ENCODE measurements at places on chromosomes 6 and 20.

- DNase-seq, result no peak
Observed at GRCh38 chr6:55696501-55696900, 117.5 kb upstream of the HMGCLL1 start.

GRCh38 chr6:22925920-22926789 is 356.8 kb downstream of the HDGFL1 start:
- no peak for DNase-seq

GRCh38 chr20:42652266-42652665 is 537.4 kb downstream of the PTPRT start:
- DNase-seq, result no peak

GRCh38 chr6:170374571-170375444 is 68.2 kb downstream of the FAM120B start:
- no peak for DNase-seq

DNA sequence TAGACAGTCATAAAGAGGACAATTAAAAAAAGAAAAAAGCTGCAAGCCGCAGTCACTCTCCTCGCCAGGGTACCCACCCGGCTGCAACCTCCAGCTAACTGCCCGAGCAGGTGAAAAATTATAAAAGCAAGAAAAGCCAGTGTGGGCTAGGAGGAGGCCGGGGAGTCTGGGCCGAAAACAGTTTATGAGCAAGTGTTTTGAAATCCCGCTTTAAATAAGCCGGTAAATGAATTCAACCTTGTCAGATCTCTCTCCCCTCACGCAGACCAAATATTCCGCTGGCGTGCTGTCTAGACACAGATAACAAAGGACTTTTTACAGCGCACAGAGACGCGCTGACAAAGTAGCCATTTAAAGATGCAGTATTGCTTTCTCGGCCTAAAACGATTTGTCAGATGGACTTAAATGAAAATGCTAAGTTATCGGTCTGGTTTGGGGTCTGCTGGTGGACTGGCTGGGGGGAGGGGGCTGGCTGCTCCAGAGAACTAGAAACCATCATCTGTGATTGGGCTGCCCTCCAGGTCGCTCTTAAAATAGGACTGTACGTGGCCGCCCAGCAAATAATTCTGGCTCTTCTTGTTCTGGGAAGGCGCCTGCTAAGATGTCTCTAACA is 24.6 kb downstream of the PMEPA1 start:
- no peak for DNase-seq

- no peak for DNase-seq
Observed at GRCh38 chr6:14059791-14060436, 57.7 kb upstream of the CD83 start.

DNA sequence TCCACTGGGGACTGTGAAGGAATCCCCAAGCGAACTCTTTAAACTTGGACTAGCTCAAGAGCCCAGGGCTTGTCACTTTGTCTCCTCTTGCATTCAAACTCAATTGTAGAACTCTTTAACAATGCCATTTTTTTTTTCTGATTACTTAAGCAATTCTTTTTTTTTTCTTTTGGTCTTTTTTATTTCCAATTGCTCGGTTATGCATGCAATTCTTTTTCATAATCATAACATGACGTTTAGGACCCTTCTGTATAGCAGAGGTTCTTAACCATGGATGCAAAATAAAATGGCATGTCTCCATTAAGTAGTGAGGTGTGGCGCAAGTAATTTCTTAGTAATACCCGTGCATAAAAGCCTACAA is 466 bp upstream of the BFSP1 start:
- DNase-seq, result no peak

GRCh38 chr6:106466211-106466610 is 105.7 kb downstream of the CRYBG1 start:
- no peak for DNase-seq

GRCh38 chr6:105832313-105832761 is 253.8 kb upstream of the PRDM1 start:
- no peak for DNase-seq

GRCh38 chr6:11251553-11252360 is 19.3 kb upstream of the NEDD9 start:
- no peak for DNase-seq

DNA sequence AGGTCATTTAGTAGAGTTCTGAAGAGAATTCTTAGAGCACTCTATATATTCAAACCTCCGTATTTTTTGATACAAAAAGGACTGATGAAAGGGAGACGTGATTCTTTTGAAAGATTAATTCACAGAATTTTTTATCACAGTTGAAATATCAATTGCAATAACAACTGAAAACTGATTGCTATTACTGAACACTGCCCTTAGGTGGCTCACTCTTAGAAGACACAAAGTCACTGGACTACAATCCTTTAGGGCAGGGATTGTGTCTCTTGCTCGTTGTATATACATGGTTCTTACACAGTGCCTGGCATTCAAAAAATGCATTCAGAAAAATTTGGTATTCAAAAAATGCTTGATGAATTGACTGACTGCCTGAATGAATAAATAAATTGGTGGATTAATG is 17.1 kb upstream of the CALHM6 start:
- DNase-seq, result peak; percentile 7

- DNase-seq, result no peak
Observed at GRCh38 chr20:22106308-22106938, 401.0 kb downstream of the PAX1 start.

GRCh38 chr20:54366669-54367344 is 108.6 kb upstream of the DOK5 start:
- no peak for DNase-seq

GRCh38 chr6:151232899-151233298 is 6.9 kb upstream of the AKAP12 start:
- DNase-seq, result no peak

GRCh38 chr20:3434232-3434631 is 26.8 kb upstream of the DNAAF9 start:
- no peak for DNase-seq
